Activated CD8-positive, alpha-beta memory T cell treated with anti-CD3 and anti-CD28 coated beads, Interleukin-2, amount 50 U/mL, for 4 hours (primary cell): ENCODE measurements at places on chromosomes 12 and 14.

- no peak for DNase-seq
These were observed 7.9 kb downstream of the ACADS start for GRCh38 chr12:120733574-120733973.

- no peak for DNase-seq
These were observed 4.6 kb downstream of the PKP2 start for GRCh38 chr12:32891956-32892355.

- no peak for DNase-seq
These were observed 2.0 kb upstream of the KRT75 start for GRCh38 chr12:52436000-52436827.

GRCh38 chr12:1291601-1292332 lies 300.7 kb downstream of the ERC1 start:
- no peak for DNase-seq

GRCh38 chr12:88600272-88600671 lies 20.0 kb upstream of the KITLG start:
- no peak for DNase-seq

DNA sequence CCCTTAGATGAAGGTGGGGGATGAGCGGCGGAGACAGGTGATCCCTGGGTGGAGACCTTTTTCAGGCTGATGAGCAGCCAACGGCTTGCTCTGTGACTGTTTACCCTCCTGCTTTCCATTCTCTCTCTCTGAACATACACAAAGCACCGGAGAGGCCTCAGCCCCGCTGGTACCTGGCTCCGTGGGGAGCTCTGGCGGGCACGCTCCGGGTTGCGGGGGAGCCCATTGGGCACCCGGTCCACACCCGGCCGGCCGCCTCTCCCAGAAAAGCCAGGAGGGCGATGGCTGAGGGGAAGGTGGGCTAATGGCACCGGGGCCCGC lies 545 bp downstream of the SMARCC2 start:
- no peak for DNase-seq

- no peak for DNase-seq
These were observed 14.7 kb downstream of the SLC2A14 start for GRCh38 chr12:7857971-7858370.

DNA sequence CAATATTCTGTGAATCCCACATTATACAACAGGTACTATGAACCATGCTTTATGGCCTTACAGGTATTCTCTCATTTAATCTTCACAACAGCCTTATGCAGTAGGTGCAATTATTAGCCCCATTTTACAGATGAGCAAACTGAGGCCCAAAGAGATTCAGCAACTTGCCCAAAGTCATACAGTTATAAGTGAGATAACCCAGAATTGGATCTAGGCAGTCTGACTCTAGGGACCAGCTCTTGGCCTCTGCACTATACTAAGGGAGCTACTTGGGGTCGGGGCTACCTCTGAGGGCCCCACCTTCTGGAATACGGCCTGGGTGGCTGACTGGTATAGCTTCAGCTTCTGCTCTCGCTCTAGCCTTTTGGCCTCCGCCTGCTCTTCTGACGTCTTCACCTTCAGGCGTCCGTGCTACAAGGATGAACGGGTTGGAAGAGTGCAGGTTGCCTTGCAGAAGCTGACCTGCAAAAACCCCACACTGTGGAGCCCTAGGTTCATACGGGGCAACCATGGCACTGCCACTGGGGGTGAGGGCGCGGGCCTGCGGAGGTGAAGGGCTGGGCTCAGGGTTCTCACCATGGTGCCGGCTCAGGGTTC lies 762 bp downstream of the RABGGTA start:
- no peak for DNase-seq

DNA sequence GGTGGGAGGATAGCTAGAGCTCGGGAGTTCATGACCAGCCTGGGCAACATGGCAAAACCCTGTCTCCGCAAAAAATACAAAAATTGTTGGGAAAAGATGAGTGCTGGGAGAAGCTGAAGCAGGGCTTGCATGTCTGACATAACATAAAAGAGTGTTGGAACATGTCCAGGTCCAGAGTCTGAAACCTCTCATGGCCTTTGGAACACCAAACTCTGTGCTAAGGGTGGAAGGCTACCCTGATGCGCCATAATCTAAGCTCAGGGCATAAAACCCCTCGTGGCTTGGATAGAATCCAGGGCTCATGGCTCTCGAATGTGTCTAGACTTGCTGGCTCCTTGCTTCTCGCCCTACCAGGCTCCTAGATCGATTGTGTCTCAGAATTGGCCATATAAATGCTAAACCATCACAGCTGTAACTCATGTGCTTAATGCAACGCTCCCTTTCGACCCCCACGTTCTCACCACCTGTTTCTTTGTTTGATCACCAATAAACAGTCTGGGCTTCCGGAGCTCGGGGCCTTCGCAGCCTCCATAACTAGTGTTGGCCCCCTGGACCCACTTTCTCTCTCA lies 6.7 kb upstream of the CLEC7A start:
- no peak for DNase-seq

GRCh38 chr14:79225815-79226214 lies 985.5 kb downstream of the DIO2 start:
- no peak for DNase-seq

DNA sequence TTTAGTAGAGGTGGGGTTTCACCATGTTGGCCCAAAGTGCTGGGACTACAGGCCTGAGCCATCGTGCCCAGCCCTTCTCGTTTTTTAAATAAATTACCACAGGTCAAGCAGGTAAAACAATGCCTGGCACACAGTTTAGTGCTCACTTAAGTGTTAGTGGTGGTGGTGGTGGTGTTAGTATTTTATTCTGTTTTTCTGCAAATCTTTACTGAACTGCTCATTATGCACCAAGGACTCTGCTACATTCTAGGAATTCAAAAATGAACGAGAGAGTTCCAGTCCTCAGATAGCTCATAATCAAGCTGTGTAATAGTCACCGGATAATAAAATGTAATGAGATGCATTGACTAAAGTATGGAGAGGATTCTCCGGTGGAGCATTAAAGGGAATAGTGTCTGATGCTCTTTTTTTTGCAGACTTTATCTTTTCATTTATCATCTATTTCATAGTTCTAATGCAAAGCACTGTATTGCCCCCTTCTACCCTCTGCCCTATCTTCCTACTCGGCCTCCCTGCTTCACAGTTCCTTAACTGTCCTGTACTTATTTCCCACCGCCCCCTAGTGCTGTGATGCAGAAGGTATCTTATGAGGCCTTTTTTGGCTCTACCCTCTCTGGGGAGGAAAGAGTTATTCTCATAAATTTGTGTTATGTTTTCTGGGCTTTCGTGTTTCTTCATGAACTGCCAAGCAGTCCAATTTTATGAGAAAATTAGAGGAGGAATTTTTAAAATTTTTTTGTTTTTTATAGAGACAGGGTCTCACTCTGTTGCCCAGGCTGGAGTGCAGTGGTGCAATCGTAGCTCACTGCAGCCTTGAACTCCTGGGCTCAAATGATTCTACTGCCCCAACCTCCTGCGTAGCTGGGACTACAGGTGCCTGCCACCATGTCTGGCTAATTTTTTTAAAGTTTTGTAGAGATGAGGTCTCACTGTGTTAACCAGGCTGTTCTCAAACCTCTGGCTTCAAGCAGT lies 1.0 kb downstream of the ITFG2 start:
- peak; percentile 45 for DNase-seq

- no peak for DNase-seq
These were observed 46.1 kb downstream of the RASSF3 start for GRCh38 chr12:64656429-64656828.

DNA sequence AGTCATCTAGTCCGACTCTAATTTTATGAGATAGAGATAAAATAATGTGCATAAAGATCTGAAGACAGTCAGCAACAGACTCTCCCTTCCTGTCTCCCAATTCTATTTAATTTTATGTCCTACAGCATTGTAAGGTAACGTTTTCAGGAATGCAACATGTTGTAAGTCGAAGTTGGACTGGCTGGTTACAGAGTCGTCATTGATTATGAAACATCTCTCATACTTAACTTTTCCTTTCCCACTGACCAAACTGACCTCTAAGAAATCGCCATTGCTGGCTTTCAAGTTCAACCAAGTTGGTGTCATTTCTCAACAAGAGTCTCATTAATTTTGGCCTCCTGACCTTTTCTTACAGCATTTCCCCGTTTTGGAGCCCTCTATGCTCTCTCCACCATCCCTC lies 4.9 kb upstream of the RIC8B start:
- no peak for DNase-seq

DNA sequence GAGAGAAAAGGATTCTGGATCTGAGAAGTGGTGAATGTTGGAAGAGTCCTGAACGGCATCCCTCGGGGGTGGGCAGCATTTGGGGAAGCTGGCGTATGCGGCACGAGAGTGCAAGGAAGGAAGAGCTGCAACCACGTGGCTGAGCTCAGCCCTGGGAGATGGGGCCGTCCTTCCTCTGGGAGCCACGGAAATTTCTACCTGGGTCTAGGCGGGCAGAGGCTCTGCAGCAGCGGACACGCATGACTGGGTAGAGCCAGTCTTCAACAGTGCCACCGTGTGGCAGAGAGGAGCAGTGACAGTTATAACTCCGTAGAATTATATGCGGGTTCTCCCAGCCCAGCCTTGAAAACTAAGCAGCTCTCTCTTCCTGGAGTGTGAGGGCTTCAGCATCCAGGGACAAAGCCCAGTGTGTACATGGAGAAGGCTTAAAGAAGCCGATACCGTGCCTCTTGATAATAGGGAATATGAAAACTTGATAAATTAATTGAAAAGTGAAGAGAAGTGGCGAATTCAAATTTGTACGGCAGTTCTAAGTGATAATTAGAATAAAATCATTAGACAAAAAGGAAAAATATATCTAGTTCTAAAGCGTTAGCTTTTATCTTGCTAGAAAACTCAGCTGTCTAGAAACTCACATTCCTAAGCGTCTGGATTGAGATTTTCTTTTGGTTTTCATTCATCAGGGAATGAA lies 82.9 kb upstream of the STXBP6 start:
- DNase-seq: peak; percentile 34

DNA sequence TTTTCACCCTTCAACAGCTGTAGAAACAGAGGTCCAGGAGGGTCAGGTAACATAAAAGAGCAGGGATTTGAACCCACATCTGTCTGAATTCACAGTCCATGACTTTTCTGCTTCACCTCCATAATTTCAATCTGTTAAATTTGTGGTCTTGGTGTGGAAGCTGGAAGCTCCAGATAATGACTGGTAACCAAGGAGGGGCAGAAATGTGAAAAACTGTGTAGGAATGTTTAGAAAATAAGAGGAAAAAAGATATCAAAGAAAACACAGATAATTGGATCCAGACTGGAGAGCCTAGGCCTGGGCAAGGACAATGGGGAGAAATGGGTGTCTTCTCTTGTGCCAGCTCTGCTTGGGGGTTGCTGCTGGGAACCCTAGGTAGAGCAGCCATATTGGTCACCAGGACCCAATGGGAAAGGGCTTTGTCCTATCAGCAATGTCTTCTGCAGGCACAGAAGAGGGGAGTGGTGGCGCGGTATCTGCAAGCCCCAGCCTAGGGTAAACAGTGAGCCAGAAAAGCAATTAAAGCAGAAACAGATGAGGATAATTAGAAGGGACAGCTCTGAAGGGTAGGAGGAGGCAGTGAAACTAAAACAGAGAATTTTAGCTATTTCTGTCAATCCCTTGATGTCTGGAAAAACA lies 54.3 kb upstream of the CCDC91 start:
- DNase-seq: no peak

- no peak for DNase-seq
These were observed 240.3 kb downstream of the ZFP36L1 start for GRCh38 chr14:68552602-68553001.

DNA sequence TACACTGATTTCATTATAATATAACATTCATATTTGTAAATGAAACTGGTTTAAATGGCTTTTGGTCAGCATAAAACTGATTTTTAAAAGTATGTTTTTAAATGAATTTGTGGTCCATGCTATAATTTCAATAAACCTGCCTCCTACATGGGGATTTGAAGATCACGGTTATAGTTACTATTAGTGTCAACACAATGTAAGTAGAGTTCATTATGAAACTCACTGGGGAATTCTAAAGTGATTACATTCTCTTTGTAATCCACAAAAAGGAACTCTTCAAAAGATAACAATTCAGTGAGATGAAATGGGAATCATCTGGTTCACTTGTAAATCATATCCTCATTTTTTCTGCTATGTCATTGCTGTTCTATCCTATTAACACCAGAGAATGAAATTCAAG lies 204.5 kb upstream of the G2E3 start:
- DNase-seq: no peak

- no peak for DNase-seq
These were observed 8.9 kb downstream of the ATG2B start for GRCh38 chr14:96354246-96354645.

DNA sequence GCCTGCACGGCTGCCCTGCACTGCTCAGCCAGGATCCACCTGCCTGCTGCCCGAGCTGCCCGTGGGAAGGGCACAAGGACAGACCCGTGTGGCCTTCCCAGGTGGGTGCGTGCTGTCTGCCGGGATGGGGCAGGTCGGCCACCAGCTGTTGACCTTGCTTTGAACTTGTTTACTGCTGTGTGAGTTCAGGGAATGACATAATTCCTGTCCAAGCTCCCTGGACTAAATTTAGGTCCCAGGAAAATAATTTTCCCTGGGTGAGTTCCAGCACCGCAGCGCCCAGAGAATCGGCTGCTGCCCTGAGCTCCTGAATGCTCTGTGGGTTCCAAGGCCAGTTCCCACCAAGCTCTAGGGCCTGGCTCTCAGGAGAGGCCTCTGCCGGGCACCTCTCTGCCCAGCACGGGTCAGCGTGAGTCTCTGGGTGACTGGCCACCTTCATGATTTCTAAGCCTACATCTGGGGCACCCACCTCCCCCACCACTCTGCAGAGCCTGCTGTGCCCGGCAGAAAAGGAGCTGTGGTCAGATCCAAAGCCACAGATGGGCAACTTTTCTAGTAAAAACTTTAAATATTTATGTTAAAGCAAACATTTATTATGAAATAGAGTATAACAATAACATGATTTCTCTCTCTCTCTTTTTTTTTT lies 27.2 kb upstream of the MLXIP start:
- DNase-seq: no peak

- DNase-seq: no peak
These were observed 40.9 kb downstream of the PELI2 start for GRCh38 chr14:56159066-56159465.

- DNase-seq: no peak
These were observed 124.8 kb upstream of the NTF3 start for GRCh38 chr12:5307065-5307464.

GRCh38 chr12:95088379-95088778 lies 15.0 kb upstream of the NR2C1 start:
- DNase-seq: no peak

GRCh38 chr12:94240171-94240570 lies 91.8 kb downstream of the PLXNC1 start:
- DNase-seq: no peak
